ENCODE measurements at places on chromosomes 7 and 10.

- DNase-seq, result no peak
Observed at GRCh38 chr7:33873981-33874750, 31.2 kb upstream of the BMPER start.

DNA sequence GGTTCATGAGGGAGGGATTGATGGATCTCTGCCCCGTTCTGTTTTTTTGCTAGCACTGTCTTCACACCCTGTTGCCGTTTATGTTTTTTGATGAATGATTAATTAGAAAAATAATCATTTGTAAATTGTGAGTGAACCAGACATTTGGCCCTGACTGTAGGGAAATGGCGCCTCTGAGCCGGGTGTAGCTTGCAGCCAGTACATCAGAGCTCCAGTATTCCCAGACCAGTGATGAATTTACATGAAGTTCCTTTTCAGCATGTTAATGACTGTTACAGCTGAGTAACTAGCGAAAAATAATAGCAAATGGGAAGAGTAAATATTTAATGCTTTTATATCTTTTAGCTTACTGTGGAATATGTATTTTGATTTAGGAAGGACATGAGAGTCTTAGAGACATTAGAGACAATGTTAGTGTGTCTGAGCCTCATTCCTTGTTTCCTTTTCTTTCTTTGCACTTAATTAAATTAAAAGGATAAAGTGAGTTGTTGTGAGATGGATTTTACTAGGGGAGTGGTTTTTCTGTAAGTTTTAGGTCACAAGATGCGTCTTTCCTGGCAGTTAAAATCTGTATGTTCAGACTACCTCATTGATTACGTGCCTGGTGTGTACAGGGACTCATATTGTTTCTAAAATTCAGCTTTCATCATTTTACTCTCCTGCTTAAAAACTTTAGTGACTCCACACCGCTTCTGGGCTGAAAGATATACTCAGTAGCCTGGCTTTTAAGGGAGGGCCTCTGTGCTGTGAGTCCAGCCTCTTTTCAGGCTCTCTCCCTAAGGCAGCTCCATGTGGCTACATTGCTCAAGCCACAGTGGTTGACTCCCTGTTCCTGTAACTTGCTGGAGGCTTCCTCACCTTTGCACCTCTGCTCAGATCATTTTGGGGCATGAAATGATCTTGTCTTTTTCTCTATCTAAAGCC, 86.4 kb downstream of the AUTS2 start:
- no peak for DNase-seq

DNA sequence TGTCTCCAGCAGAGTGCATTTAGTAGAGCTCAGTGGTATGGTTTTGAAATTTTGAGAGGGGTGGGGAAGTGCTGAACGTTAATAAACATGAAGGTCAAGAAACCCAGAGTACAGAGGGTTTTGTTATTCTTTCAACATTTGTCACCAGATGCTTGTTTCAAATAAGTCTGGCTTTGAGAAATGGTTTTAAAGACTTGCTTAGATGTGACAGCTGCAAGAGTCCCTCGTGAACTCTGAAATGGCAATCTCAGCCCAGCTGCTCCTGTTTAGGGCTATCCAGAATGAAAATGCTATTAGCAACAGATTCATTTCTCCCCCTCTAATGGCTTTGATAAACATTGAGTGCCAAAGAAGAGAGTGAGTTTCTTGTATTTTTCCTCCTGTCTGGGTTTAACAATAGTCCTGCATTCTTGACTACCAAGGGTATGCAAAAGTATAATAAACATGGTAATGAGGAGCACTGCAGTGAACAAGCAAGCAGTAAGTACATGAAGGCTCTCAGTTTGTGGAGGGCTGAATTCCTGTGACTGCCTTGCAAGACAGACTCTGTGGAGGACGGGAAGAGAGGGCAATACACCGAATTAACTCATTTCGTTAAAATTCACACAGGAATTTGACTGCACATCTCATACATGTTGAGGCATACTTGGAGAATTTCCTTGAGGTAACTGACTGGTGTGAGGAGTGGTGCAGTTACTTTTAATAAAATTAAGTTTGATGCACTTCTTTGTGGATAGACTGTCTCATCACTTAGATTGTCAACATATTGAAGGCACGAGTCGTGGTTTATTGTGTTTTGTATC, 490.9 kb downstream of the REEP3 start:
- DNase-seq, result no peak

- no peak for DNase-seq
Observed at GRCh38 chr7:42831006-42831717, 80.7 kb downstream of the C7orf25 start.

GRCh38 chr7:22667187-22667561, 59.8 kb upstream of the IL6 start:
- no peak for DNase-seq

DNA sequence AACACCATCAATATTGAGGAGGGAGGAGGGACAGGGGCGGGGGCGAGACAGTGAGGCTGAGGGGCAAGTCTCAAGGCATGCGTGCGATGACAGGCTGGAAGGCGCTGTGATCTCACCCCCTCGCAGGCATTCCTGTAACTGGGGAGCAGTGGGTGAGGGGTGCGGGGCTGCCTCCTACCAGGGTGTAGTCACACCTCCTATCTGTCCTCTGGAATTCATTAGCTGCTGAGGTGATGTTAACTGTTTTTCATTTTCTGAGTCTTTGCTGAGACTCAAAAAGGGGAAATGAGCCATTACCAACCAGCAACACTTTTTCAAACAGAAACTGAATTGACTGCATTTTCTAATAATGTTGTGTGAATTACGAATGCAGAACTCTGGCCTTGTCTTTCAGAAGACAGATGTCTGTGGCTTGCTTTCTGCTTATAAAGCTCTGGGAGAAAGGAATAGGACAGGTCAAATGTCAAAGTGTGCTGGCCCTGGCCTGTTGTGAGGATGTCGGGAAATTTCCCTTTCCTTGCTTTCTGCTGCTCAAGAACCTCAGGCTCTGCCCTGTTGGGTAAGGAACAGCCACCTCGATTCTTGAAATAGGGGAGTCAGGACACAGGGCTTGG, 23.7 kb upstream of the CDH23 start:
- no peak for DNase-seq

- DNase-seq, result no peak
Observed at GRCh38 chr10:52615756-52616394, 156.7 kb downstream of the MBL2 start.

DNA sequence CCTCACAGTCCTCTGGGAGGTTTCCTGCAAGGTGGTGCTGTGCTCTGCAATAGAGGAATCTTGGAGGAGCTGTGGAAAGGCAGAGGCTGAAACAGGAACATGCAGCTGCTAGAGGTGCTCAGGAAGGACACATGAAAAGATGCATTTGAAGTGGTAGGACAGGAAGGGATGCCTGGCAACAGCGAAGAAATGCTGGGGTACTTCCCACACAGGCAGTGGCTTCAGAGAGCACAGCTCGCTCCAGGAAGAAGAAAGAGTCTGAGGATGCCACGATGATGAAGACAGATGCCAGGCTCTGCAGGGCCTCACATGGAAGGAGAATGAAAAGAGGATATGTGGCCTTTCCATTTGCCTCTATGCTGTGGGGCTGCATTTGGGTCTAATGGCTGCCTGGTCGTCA, 77.0 kb upstream of the TMEM72 start:
- DNase-seq, result no peak

DNA sequence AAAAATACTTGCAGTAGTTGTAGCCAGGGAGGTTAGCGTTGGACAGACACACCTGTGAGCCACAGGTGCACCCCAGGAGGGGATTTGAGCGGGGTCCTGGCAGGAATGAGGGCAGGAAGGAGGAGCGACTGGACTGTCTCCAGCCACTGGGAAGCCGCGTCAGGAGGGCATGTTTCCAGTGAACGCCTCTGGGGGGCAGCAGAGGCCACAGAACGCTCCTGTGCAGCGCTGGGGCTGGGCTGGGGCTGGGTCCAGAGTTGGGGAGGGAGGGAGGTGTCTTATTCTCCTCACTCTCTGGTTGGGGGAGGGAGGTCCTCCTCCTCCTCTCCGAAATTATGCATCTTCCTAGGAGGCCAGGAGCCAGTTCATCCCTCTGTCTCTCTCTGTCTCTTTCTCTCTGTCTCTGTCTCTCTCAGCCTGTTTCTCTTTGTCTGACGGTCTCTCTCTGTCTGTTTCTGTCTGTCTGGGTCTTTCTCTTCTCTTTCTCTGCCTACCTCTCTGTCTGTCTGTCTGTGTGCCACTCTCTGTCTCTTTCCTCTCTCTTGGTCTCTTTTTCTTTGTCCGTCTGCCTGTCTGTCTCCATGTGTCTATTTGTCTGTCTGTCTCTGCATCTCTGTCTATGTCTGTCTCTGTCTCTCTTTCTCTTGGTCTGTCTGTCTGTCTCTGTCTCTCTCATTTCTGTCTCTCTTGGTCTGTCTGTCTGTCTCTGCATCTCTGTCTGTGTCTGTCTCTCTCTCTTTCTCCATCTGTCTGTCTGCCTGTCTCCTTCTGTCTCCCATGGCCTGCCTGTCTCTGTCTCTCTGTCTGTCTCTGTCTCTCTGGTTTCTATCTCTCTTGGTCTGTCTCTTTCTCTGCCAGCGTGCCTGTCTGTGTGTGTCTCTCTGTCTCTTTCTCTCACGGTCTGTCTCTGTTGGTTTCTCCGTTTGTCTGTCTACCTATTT, 9.9 kb upstream of the PSMG3 start:
- DNase-seq, result peak; percentile 64

- no peak for DNase-seq
Observed at GRCh38 chr7:72504061-72504706, 92.0 kb upstream of the CALN1 start.

- DNase-seq, result no peak
Observed at GRCh38 chr10:15863733-15864132, 3.4 kb upstream of the MINDY3 start.

- DNase-seq, result no peak
Observed at GRCh38 chr10:71443676-71444075, 47.0 kb downstream of the CDH23 start.

DNA sequence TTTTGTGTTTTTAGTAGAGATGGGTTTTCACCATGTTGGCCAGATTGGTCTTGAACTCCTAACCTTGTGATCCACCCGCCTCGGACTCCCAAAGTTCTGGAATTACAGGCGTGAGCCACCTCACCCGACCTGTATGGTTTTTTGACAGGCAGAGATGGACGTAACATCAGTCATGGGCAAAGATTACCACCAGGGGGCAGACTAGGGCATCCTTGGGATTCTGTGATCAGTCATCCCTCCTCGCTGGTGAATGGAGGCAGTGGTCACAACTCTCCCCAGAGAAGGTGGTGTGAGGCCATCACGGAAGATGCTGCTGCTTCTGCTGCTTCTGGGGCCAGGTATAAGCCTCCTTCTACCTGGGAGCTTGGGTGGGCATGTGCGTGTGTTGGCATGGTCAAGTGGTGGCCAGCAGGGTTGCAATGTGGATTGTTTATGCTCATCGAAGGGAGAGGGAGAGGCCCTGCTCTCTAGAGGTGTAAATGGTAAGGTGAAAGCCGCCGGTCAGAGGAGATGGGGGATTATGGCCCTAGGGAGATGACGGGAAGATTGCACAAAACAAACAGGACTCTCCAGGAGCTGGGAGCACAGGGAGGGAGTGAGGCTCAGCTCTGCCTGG, 122.7 kb upstream of the PRSS1 start:
- DNase-seq, result peak; percentile 62

GRCh38 chr7:57769958-57770357, 320.0 kb downstream of the ZNF716 start:
- no peak for DNase-seq

- DNase-seq, result no peak
Observed at GRCh38 chr7:121202834-121203233, 126.0 kb upstream of the WNT16 start.

- no peak for DNase-seq
Observed at GRCh38 chr7:39247576-39247975, 269.9 kb downstream of the POU6F2 start.

DNA sequence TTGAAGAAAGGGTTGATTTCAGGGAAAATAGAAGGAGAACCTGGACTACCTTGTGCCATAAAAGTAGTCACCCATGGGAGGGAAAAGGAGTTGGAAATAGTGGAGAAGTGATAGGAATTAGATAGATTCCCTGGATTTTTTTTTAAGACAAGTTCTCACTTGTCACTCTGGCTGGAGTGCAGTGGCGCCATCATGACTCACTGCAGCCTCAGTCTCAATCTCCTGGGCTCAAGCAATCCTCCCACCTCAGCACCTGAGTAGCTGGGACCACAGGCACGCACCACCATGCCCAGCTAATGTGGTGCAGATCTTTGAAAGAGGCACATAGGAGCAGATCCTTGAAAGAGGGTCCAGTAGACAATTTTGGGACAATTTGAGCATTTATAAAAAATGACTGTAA, 9.5 kb upstream of the BLNK start:
- DNase-seq, result no peak

GRCh38 chr10:115092258-115092554, 959 bp upstream of the ATRNL1 start:
- DNase-seq, result no peak

- no peak for DNase-seq
Observed at GRCh38 chr7:20514364-20514763, 101.1 kb upstream of the ABCB5 start.

DNA sequence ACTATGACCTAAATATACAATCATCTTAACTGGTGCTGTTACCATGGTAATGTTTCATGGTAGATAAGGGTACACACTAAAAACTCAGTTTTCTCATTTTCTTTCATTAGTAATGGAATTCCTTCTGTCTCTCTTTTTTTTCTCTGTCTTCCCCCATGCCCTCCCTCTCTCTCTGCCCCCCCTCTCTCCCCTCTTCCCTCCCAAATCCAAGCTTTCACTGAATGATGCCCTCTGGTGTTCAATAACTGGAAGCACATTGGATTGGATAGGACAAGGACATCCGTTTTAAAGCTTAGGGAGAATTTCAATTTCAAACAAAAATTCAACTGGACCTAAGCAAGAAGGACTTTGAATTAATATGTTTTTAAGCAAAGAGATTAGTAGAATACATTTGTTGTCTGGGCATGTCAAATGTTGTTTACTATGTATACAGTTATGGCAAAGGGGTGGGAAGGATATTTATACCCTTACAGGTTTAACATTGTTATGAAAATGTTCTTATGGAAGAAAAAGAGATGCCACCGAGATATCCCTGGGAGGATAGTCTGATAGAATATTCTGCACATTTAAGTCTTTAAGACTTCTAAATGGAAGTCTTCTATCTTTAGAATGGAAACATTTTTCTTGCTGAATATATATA, 6.1 kb downstream of the CHRM2 start:
- DNase-seq, result no peak

DNA sequence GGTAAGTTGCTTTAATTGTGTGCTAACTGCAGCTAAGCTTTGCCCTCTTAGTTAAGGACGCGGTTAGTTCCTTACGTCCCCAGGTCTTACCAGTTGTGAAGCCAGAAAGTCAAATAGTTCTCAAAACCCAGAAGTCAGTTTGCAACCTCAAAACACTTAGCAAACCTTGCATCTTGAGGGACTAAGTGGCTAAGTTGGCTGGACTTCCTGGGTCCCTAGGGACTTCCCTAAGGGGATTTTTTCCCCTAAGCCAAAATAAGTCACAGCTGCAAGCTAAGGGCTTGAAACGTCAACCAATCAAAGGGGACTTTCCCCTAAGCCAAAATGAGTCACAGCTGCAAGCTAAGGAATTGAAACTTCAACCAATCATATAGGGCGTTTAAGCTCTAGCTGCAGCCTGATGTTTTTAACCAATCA, 36.2 kb upstream of the HECW1 start:
- DNase-seq, result no peak
